Neural crest cell (in vitro differentiated cells): ENCODE measurements at places on chromosomes 12 and 14.

DNA sequence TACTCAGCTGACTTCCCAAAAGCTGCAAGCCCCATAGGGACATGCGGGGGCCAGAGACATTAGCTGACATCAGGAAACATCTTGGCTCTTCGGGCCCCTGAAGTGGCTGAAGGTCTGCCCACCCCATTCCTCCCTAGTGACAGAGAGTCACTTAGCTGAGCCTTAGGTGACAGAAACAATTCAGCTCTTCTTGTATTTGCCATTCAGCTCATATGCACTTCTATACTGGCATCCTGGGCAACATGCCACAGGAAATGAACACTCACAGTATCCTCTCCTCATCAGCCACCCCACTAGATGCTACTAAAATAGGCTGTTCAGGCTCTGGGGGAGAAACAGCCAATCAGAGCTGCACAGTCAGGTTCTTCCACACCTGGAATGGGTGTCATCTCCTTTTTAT lies 3.4 kb downstream of the DCTN2 start:
- no peak for DNase-seq

DNA sequence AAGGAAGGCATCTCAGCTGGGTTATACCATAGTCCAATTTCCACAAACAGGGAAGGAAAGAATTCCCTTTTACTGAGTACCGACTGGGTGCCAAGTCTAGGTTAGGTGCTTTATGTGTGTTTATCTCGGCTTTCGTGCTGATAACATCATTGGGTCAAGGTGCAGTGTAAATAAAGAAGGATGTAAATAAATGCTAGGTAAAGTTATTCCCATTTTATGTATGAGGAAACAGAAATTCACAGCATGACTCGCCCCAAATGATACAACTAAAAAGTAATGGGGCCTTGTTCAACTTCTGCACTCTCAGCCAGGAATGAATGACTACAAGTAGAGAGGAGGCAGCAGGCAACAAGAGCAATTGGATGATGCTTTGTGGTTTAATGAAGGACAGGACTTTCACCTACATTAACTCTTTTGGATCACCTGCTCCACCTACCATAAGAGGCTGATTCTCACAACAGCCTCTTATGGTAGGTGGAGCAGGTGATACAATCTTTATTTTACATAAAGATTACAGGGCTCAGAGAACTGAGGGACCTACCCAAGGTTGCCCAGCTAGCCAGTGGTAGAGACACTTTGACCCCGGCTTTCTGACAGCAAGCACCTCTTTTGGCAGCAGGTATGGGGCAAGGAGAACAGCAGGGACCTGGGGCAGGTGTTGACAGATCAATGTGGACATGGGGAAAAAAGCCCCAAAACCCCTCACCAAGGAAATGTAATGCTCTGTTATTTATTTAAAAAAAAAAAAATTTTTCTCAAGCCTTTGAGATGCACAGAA lies 213.4 kb upstream of the NUDT4 start:
- DNase-seq: no peak

- DNase-seq: no peak
These were observed 302.8 kb downstream of the GALC start for GRCh38 chr14:87690076-87690613.

DNA sequence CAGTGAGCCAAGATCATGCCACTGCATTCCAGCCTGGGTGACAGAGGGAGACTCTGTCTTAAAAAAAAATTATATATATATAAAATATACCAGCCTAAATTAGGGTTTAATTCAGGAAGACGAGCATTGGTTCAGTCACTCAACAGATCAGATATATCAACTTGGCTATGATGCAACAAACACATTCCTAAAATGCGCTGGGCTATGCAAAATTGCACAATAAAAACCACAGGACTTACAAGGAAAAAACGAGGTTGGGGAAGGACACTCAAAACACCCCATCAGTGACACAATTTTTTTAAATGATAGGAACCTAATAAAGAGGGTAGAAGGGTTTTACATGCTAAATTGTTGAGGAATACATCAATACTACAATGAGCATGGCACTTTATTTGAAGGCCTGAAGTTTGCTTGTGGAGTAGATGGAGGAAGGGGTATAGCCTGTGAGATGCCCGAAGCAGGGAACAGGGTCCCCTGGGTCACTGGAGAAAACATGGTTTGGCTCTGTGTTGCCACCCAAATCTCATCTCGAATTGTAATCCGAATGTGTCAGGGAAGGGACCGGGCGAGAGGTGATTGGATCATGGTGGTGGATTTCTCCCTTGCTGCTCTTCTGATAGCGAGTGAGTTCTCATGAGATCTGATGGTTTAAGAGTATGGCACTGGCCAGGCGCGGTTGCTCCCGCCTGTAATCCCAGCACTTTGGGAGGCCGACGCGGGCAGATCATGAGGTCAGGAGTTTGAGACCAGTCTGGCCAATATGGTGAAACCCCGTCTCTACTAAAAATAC lies 71.2 kb downstream of the TNFAIP2 start:
- no peak for DNase-seq

DNA sequence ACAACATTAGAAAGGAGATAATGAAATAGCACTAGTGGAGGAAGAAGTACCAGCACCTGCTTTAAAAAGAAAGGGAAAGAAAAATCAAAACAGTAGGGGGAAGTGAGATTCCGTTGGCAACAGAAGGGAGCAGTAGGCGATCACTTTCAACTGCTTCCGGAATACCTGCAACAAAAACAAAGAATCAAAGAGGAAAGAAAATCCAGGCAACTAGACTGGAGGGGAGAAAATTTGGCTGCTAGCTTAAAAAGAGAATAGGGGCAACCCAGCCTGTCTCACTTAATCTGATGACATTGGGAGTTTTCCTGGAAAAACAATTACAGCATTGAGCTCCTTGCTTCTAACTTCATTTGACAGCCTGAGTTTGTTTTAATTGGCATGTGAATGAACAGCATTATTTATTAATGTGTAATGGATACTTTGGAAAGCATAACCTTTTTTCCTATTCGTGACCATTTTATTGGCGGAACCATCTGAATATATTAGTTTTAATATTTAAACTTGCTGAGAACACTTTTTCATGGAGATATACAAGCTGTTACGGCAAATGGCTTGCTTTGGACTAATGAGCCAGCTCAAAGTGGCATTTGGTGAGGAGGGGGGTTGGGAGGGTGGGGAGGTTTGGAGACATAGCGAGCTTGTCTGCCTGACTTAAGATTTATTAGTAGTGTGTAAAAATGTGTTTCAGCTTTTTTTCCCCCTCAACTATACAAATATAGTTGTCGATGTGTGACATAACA lies 2.5 kb upstream of the DACT1 start:
- no peak for DNase-seq

DNA sequence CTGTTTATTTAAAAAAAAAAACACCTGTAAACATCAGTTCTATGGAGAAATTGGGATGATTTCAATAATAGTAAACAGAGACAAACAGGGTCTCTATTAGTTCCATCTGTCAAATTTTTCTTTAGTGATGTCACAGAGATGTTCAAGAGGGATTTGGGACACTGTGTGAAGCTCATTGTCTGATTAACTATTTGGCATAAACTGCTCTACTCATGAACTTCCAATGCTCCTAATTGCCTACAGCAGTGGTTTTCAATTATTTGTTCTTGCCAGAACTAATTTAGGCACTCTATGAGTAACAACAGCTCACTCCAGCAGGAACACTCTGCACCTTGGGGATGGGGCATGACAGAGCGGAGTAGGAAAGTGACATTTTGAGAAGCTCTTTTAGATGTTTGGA lies 250.1 kb upstream of the PRKD1 start:
- no peak for DNase-seq

GRCh38 chr12:129423041-129423580 lies 480.7 kb downstream of the TMEM132D start:
- DNase-seq: no peak

DNA sequence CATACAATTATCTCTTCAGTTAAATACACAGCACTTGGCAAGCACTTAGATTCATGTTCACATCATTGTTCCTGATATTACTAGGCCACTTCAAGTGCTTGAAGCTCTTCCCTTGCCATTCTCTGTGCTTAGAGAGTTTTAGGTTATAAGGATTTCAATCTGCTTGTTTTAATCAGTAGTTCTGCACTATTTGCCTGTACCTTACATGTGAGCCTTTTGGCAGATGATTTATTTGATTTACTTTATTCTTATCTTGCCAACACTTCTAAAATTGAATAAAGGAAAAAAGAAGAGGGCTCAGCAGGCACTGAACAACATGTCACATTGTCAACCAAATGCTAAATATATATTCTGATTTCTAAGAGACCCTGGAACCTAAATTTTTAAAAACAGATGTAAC lies 363.8 kb upstream of the USP15 start:
- no peak for DNase-seq

DNA sequence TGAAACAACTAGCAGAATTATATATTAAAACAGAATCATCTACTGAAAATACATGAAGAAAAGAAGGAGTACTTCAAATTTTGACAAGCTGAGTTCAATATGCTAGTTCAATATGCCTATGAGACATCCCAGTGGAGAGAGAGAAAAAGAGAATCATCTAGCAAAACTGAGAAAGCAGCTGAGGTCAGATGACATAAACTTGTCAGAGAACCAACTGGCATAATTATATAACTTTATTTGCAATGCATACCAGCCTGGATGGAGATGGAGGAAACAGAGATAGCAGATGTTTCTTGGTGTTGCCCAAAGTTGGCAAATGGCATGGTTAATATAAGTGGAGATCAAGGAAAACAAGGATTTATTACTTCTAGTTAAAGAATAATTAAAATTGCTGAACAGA lies 148.7 kb upstream of the PDZRN4 start:
- no peak for DNase-seq

DNA sequence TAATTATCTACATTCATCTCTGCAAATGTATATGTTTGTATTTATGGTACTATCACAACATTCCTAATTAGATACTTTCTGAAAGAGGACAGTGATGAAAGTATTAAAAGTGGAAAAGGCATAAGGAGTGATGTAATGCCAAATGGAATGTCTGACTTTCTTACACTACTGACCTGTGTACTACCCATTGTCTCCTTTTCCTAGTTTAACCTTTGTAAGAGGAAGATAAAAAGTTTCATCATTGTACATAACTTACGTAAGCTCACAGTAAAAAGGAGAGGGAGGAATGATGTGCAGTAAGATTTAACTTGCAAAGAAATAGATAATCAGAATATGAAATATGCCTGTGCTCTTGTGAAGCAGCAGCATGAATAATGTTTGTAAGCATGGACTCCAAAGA lies 55.9 kb downstream of the SOX5 start:
- DNase-seq: no peak

DNA sequence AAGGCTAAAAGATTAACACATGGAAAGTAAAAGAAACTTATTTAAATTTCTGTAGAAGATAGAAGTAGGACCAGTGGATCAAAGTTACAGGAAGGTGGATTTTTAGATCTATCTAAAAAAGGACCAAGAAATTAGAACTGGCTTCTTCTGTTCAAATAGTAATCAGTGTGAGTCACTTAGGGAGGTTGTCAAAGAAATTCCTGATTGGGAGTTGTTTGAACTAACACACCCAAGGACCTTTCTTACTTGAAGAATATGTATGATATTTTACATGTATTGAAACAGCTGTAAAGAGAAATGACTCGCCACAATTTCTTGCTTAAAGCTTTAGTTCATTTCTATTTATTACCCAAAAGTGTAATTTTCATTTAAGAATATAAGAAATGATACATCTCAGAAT lies 256.9 kb downstream of the RAD51B start:
- no peak for DNase-seq

DNA sequence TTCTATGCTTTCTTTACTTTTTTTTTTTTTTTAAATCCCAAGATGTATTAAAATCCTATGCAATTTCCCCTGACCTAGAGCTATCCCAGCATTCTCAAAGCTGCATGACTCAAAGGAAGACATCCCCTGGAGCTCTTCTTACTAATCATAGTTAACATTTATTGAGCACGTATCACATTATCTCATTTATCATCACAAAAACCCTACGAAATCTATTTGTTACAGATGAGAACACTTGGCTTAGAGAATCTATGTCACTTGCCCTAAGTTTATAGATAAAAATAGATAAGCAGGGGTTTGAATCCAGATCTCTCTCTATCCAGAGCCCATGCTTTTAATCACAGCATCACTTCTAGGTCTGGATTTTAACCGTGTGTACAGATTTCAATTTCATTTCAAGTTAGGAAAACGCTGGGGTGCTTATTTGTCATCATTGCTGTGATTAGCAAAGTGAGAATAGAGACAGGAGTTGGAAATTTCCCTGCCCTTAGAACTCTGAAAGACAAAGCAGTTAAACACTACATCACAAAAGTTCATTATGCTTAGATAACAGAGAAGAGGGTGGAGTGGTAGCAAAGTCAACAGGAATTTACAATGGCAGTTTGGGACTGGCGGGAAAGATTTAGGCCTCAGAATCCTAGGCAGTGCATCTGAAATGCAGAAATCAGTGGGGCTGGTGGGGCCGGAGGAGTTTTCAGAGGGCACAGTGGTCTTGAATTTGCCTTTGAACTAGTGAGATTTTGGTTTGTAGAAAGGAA lies 177.7 kb upstream of the FRMD6 start:
- no peak for DNase-seq

GRCh38 chr12:29732191-29732590 lies 51.6 kb downstream of the TMTC1 start:
- DNase-seq: no peak

- DNase-seq: no peak
These were observed 153.8 kb upstream of the VASH1 start for GRCh38 chr14:76607510-76607909.

DNA sequence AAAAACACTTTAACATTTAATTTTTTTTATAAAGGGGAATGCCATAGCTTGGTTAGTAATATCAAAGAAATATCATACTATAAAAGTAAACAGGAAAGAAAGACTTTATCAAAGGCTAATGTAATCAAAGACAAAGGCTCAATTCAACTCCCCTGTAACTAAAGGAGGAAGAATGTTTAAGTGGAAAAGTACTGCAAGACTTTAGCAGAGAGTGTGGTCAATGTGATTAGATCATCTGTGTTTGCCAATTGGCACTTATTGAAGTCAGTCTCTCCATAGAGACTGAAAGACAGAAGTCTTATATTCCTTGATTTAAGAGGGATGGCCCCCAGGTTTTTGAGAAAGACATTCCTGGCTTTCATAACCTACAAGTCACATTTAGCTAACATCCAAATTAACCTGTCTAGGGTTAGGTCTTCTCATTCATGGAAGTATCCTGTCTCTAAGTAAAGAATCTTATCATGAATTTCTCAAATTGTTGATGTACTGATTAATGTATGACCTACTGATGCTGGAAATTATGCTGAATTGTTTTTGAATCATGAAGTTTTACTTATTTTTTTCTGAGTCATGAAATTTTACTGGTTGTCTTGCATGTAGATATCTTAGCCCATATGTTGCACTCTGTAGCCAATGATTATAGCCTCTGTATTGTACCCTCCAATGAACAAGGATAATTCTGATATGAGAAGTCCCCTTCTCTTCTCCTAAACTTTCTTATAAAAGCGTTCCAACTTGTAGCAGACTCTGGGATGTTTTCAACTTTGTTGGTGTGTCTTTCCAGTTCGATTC lies 65.4 kb downstream of the ATXN7L3B start:
- no peak for DNase-seq

DNA sequence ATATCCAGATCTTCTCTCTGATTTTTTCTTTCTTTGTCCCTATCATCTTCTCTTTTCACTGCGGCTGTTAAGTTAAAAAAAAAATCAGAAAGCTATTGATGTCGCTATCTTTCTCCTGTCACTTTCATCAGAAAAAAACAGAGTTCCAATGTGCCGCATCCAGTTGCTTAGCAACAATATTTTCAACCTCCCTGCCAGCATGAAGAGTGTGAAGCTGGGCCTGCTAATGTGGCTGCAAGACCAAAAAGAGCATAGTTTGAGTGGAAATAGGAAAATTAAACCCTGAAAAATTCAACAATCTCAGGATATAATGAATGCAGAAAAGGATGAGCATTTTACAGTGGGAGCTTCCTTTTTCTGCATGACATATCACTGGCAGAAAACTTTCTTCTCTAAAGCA lies 1025.4 kb upstream of the LRFN5 start:
- no peak for DNase-seq

- no peak for DNase-seq
These were observed 53.8 kb downstream of the PHETA1 start for GRCh38 chr12:111314953-111315539.
